ENCODE measurements at places on chromosomes 4 and X.

DNA sequence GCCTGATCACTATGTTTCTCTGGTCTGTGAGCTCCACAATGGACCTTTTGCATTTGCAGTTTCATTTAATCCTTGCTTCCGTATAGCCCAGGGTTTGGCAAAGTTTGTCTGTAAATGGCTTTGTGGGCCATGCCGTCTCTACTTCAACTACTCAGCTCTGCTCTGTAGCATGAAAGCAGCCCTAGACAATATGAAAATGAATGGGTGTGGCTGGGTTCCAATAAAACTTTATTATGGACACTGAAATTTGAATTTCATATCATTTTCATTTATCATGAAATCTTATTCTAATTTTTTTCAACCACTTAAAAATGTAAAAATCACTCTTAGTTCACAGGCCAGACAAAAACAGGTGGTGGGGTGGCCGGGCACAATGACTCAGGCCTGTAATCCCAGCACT is 41.5 kb downstream of the ACE2 start:
- DNase-seq = no peak

GRCh38 chr4:26787461-26788340 is 72.9 kb upstream of the STIM2 start:
- DNase-seq = peak; percentile 32

- DNase-seq = peak; percentile 14
Measured at GRCh38 chr4:64539234-64539849, 130.1 kb upstream of the TECRL start.

DNA sequence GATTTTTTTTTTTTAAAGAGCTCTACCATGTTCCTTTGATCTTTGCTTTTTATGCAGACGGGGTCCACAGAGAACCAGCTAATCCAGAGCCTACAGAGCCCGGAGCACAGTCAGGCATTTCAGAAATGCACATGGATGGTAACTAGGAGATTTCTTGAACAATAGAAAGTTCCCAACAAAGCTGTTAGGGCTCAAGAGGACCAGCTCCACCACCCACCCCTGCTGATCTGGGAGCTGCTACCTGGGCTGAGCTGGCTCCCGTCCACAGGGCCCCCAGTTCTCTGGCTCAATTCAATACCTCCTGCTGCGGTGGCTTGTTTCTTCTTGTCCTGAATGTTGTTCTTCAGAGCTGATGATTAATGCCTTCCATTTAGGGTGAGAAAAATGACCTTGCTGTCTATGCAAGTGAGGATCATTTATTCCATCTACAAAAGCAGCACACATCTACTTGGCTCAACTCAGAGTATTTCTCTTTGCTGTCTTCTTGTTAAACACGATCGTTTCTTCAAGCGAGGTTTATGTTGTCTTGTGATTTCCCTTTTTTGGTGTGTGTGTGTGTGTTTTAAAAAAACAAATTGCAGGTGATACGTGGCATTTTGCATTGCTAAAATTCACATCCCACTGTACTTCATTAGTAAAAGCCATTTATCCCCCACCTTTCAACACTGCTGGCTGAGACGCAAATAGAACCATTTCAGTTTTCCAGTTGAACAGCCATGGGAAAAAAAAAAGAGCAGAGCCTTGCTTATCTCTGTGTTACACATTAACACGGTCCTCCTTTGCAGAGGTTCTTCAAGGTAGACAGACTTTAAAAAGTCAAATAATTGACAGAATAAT is 31.3 kb downstream of the IGFBP7 start:
- DNase-seq = no peak

- no peak for DNase-seq
Measured at GRCh38 chr4:141153751-141154510, 20.7 kb upstream of the RNF150 start.

GRCh38 chrX:105460376-105460775 is 239.9 kb upstream of the TEX13A start:
- peak; percentile 34 for DNase-seq

DNA sequence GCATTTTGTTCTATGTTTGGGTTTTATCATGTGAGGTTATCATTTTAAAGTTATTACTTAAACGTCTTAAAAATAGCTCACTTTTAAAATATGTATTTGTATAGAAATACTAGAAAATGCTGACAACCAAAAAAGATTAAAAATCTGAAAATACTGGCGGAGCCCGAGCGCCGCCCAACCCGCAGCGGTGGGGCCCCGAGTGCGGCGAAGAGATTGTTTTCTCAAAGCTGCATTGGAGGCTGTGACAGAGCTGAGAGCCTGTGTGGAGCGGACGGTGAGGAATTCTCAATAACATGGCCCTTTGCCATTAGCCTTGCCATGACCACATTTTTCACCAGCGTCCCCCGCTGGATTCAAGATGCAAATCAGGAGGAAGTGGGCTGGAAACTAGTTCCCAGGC is 255.4 kb downstream of the NKX6-1 start:
- DNase-seq = no peak

DNA sequence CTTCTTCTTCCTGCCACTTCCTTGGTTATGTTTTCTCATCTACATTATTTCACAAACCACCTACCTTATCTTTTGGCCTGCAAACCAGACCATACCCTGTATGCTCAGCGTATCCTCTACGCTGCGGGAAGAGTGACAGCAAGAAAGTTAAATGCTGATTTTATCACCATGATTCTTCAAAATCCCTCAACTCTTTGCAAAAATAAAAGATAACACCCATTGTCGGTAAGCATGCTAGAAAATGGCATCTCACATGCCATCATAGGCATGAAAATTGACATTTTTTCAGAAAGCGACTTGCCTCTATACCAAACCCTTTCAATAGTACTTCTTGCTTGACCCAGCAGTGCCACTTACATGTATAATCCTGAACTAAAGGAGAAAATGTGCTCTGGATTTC is 102.0 kb downstream of the HPGD start:
- DNase-seq = no peak

DNA sequence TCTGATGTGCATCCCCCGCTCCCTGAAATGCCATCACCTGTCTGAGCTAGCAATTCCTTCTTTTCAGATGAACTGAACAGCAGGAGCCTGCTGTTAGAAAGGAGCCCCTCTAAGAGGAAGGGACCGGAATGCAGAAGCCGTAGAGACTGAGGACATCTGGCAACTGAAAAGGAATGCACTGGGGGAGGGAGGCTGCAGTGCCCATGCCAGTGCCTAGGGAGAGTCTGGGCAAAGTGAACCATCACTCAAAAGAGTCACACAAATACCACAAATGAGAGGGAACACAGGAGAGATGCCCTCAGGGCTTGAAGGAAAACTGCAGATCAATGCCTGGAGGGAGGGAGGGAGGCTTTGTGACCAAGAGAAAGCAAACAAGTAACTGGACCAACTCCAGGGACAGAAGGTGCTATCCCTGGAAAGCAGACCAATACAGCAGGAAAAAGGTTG is 93.9 kb upstream of the CBR4 start:
- no peak for DNase-seq

- DNase-seq = no peak
Measured at GRCh38 chr4:84792366-84793301, 173.9 kb downstream of the WDFY3 start.

DNA sequence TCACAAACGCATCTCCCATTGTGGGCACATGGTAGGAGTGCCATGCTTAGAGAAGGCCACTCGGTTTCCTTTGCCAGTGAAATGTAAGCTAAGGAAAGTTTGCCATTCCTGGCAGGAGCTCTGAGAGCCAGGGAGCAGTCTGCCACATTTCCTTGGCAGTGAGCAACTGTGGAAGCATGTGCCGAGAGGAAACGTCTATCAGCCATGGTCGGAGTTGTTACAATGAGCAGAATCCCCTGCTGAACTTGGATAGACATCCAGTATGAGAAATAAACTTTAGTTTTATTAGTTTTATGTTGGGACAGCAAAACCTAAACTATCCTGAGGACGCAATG is 51.1 kb downstream of the ENOPH1 start:
- DNase-seq = no peak

GRCh38 chr4:169314906-169315305 is 44.1 kb upstream of the SH3RF1 start:
- peak; percentile 39 for DNase-seq

DNA sequence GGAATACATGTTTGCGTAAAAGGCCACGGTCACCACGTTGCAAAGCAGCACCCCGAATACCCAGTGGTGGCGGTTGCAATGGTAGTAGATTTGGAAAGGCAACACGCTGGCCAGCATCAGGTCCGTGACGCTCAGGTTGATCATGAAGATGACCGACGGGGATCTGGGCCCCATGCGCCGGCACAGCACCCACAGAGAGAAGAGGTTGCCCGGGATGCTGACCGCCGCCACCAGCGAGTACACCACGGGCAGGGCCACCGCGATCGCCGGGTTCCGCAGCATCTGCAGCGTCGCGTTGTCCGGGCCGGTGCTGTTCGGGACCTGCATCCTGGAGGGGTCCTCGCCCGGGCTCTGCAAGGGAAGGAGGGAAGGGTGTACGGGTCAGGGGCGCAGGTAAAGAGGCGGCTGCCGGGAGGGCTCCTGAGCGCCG is 13.5 kb upstream of the ASMTL start:
- DNase-seq = no peak

DNA sequence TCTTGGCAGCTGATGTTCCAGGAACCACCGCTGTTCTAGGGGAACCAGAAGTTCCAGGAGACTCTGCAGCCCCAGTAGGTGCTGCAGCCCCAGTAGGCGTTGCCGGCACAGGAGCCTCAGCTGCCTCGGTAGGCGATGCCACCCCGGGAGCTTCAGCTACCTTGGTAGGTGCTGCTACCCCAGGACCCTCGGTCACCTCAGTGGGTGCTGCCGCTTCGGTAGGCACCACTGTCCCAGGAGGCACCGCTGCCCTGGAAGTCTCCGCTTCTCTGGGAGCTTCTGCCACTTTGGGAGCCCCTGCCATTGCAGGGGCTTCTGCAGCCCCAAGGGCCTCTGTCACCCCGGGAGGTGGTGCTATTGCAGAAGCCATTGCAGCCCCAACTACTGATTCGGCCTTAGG is 2.8 kb downstream of the ARMCX2 start:
- DNase-seq = no peak

DNA sequence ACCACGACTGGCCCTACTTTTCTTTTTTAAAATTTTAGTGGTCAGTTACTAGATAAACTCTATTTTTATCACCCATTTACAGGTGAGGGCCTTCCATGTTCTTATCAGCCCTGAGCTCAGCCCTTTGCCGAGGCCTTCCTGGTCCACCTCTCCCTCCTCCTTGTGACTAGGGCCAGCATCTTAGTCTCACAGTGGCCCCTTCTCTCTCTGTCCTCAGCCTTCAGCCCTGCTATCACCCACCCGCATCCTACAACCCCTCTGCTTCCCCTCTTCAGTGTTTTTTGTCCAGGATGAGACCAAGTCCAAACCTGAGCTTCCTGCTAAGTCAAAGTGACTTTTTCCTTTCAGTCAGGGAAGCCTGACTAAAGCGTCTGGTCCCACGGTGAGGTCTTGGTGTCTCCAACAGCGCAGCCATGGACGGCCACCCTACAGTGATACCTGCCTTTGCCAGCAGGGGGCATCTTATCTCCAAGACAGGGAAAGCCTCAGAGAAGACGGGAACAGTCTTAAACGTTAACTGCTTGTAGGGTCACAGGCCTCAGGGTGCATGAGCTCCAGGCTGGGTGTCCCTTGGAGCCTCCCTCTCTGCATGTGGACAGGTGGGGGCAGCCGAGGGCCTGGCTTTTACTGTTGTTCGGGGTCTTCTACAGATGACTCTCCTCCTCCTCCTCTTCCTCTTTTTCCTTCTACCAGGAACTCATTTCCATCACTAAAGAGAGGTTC is 11.7 kb upstream of the GAGE10 start:
- DNase-seq = no peak

- no peak for DNase-seq
Measured at GRCh38 chr4:8245884-8246833, 23.4 kb upstream of the HTRA3 start.

Measured in HS-5 (cell line).